ENCODE measurements at places on chromosomes 5 and 9. TPM values are rescaled to one million over a fixed set of nuclear protein-coding genes. Genes with fewer than 3 reads are reported as not detected.

DNA sequence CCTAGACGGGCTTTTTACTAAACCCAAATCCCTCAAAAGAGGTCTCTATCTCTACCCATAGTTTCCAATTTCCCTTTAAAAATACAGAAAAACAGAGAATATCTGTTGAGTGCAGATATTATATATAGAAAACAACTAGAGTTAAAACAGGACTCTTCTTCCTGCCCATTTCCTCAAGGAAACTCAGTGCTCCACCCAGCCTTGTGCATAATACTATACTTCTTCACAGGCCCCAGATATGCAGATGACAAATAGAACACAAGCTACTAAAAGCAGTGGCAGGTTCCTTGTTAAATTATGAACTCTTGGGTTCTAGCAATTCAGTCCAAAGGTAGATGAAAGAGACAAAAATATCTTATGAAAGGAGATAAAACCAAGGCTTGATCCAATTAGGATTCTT lies 200.2 kb downstream of the TSSK1B start:
- DNase-seq = no peak

- DNase-seq = no peak
These were observed 25.8 kb downstream of the ADGRD2 start for GRCh38 chr9:124475868-124476690.

DNA sequence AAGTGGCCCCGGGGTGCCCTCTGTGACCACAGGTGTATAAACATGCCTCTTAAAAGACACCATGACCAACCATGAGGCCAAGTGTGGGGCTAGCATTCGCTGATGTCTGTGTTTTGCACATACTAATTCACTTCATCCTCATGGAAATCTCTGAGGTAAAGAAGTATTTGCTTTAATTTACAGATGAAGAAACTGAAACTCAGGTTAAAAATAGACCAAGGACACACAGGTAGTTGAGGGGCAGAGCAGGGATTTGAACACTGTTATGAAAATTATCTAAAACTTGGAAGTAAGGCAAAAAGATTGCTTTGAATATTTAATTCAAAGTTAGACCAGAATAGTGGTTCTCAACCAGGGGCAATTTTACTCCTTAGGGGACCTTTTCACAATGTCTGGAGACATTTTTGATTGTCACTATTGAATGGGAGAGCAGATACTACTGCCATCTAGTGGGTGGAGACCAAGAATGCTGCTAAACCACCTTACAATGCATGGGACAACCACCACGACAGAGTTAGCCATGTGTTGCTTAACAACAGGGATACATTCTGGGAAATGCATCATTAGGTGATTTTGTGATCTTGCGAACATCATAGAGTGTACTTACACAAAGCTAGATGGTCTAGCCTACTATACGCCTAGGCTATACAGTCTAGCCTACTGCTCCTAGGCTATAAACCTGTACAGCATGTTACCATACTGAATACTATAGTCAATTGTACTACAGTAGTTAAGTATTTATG lies 8.0 kb upstream of the FXN start:
- DNase-seq = peak; percentile 37

The IL17B gene
- total RNA-seq = not detected
